ENCODE measurements at places on chromosomes 16 and 17. TPM values are rescaled to one million over a fixed set of nuclear protein-coding genes. Genes with fewer than 3 reads are reported as not detected.

DNA sequence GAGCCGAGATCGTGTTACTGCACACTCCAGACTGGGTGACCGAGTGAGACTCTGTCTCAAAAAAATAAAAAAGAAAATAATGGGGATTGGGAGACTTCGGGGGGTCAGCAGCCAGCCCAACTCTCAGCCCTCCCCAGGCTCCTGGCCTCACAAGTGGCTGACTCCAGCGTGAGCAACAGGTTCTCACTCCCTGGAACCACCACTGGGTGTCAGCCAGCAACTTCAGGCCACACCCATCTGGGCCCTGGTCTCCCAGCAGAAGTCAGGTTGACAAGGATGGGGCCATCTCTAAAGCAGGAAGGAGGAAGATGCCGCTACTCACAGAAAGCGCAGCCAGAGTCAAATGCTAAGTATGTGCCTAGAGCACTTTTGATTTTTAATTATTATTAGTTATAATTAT, 139.4 kb downstream of the C16orf78 start:
- DNase-seq = no peak

Gene RAI1
- 14.4 TPM for polyA plus RNA-seq

Gene PRDM7
- 0.13 TPM for polyA plus RNA-seq

Gene AANAT
- not detected for polyA plus RNA-seq

Gene TNFSF13
- 2.8 TPM for polyA plus RNA-seq

- no peak for DNase-seq
Measured at GRCh38 chr17:58414596-58414997, 2.7 kb downstream of the RNF43 start.

DNA sequence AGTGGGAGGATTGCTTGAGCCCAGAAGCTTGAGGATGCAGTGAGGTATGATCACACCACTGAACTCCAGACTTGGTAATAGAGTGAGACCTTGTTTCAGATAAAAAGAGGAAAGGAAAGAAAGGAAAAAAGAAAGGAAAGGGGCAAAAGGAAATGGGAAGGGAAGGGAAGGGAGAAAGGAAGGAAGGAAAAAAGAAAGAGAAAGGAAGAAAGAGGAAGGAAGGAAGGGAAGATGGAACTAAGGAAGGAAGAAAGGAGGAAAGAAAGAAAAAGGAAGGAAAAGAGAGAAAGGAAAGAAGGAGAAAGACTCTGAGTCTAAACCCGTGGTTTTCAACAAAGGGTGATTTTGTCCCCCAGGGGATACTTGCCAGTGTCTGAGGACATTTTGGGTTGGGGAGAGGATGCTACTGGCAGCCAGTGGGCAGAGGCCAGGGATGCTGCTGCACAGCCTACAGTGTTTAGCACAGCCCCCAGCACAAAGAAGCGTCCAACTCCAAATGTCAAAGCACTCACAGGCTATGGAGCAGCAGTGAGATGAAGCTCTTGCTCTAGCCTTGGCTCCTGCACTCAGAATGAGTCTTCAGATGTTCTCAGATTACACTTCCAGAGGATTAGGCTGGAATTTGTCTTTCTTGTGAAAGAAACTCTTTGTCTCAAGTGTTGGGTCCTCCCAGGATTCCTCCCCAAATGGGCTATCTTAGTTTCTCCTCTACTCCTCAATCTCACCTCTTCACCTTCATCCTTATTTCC, 64.2 kb downstream of the BMERB1 start:
- DNase-seq = no peak

- DNase-seq = no peak
Measured at GRCh38 chr17:29749045-29749825, 126.5 kb upstream of the CORO6 start.

Gene NLRC3
- 0.86 TPM for polyA plus RNA-seq

DNA sequence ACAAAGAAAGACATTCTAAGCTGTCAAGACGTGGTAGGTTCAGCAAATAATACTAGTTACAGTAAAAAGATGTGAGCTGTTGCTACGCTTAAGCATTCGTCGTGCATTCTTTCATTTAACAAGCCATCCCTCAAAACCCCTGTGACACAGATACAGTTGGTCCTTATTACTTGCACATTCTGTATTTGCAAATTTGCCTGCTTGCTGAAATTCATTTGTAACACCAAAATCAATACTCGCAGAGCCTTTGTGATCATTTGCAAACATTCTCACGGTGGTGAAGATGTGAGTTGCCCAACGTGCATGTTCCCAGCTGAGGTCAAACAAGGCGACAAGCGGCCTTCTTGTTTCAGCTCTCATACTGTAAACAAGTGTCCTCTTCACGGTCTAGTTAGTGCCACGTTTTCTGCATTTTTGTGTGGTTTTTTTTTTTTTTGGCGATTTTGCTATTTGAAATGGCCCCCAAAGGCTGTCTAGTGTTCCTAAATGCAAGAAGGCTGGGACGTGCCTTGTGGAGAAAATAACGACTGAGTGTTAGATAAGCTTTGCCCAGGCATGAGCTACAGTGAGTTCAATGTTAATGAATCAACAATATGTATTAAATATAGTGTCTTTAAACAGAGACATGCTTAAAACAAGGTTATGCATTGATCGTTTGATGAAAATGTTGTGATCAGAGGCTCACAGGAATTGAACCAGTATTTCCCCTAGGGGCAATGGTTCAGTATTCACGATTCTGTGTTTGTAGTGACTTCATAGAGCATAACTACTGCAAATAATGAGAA, 84.1 kb downstream of the RAB11FIP4 start:
- DNase-seq = no peak

Gene NKD1
- 7.9 TPM for polyA plus RNA-seq

- DNase-seq = no peak
Measured at GRCh38 chr17:28166478-28166877, 124.0 kb downstream of the NLK start.

- no peak for DNase-seq
Measured at GRCh38 chr16:67723911-67724305, 4.8 kb upstream of the GFOD2 start.

Gene ARHGDIG
- 1.7 TPM for polyA plus RNA-seq

Gene HSF5
- polyA plus RNA-seq = not detected

Gene ARL5C
- polyA plus RNA-seq = 0.54 TPM

GRCh38 chr16:46873201-46873600, 11.0 kb upstream of the GPT2 start:
- no peak for DNase-seq

Gene CCL23
- not detected for polyA plus RNA-seq

GRCh38 chr17:81473019-81473418, 39.6 kb downstream of the ACTG1 start:
- DNase-seq = no peak

DNA sequence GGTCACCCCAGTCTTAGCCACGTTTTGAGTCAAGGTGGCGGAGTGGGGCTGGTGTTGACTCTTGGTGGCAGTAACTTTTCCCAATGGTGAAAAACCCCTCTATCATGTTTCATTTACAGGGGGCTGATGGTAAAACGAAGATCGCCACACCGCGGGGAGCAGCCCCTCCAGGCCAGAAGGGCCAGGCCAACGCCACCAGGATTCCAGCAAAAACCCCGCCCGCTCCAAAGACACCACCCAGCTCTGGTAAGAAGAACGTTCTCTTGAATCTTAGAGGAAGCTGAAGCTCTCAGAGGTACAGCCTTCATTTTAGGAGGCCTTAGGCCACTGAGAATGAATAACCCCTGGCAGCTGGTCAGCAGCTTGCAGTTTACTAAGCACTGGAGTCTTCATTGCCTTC, 7.7 kb upstream of the STH start:
- no peak for DNase-seq

Gene SLC12A3
- 0.15 TPM for polyA plus RNA-seq

All from muscle of arm (tissue), 14 donors.